Activated CD4-positive, alpha-beta T cell treated with anti-CD3 and anti-CD28 coated beads, Interleukin-2, amount 50 U/mL, for 1 hour (primary cell): ENCODE measurements at places on chromosomes 5 and 9.

GRCh38 chr9:100714372-100715099 is 136.7 kb downstream of the CAVIN4 start:
- peak; percentile 15 for DNase-seq

DNA sequence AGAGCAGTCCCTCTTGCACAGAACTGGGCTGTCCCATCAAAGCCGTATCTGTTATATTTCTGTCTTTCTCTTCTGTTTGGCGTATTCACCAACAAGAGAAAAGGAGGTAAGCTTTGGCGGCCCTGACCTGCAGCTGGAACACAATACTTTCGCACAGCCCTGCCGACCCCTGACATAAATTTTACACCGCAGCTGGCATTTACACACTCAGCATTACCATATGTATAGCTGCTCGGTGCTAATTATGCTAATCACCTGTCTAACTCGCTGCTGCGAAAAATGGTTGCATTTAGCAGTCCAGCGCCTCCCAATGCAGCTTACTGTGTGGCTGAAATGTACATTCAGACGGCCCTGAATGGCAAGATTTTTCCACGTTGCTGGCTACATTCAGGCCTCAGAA is 20.8 kb downstream of the PTCH1 start:
- DNase-seq = no peak

DNA sequence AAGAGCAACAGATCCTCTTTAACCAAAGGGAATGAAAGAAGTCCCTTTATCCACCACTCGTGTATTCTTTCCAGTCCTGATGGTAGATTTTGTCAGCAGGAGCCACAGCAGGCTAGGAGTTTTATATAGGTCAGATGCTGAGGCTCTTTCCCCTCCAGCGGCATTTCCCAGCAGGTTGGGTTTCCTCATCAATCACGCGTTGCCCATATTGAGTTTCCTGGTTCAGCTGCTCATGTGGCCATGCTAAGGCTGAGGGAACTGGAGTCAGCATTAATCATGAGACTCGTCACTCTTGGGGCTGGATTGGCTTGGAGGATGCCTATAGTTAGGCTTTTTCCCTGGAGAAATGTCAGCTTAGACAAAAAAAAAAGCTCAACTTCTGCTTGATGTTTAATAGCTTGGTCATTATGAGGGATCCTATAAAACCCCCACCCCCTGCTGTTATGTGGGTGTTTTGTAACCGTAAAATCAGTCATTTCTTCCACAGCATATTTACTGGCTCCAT is 193.4 kb upstream of the GAS1 start:
- DNase-seq = no peak

GRCh38 chr5:35856765-35857351 is at the start of gene IL7R:
IL7R (plus strand) TSS chr5:35856891; CDS start chr5:35856978, 87 bp downstream.
- DNase-seq = no peak

DNA sequence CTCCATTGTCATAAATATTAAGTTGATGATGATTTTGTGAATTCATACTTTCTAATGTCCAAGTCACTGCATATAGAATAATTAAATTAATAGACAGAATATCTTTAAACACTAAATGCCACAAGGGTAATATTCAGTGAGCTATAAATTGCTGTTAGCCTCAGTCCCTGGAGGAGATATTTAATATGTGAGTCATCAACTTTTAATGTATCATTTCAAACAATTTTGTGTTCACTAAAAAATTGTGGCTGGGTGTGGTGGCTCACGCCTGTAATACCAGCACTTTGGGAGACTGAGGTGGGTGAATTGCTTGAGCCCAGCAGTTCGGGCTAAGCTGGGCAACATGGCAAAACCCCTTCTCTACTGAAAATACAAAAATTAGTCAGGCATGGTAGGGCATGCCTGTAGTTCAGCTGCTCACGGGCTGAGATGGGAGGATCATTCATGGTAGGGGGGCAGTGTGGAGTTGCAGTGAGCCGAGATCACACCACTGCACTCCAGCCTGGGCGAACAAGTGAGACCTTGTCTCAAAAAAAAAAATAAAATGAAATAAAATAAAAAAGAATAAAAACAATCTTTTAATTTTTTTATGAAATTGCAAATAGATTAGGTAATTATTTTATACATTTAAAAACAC is 717.3 kb upstream of the CHD1 start:
- no peak for DNase-seq

DNA sequence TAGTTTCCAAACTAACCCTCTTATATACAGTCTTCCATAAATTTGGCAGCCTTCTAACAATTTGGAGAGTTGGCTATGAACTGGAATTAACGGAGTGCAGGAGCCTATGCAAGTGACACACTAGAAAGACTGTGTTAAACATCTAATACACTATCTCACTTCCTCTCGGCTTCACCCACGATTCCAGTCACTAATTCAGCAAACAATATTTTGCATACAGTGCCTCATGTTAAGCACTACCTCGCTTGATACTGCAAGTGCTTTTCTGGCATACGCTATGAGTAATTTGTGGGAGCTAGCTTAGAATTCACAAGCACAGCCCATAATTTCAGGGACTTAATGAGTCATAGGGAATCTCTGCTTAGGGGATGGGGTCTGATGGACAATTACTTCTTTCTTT is 102.5 kb downstream of the ST8SIA4 start:
- DNase-seq = no peak

GRCh38 chr9:21591221-21592062 is 109.3 kb upstream of the IFNE start:
- peak; percentile 2 for DNase-seq
